Frontal cortex (tissue), 4 donors: ENCODE measurements at places on chromosomes 5 and 9. TPM values are rescaled to one million over a fixed set of nuclear protein-coding genes. Genes with fewer than 3 reads are reported as not detected.
A peak's percentile ranks its signal among the peaks of the same experiment; 100 is the strongest.

The SH3RF2 gene
- total RNA-seq, result under 0.01 TPM

The PCDHA4 gene
- 12.2 TPM for total RNA-seq

The IL31RA gene
- total RNA-seq, result not detected

The ANKRD31 gene
- 0.82 TPM for total RNA-seq

The PCDHB16 gene
- 5.3 TPM for total RNA-seq

The BAAT gene
- total RNA-seq, result under 0.01 TPM

The CCIN gene
- not detected for total RNA-seq

The SPATA31D4 gene
- not detected for total RNA-seq

The ANXA1 gene
- total RNA-seq, result 8.2 TPM

The PLEKHG4B gene
- total RNA-seq, result 3.7 TPM

The FRRS1L gene
- 66.9 TPM for total RNA-seq

The FABP6 gene
- total RNA-seq, result 4.5 TPM

The TGFBI gene
- total RNA-seq, result 4.9 TPM

The QRFP gene
- total RNA-seq, result under 0.01 TPM

DNA sequence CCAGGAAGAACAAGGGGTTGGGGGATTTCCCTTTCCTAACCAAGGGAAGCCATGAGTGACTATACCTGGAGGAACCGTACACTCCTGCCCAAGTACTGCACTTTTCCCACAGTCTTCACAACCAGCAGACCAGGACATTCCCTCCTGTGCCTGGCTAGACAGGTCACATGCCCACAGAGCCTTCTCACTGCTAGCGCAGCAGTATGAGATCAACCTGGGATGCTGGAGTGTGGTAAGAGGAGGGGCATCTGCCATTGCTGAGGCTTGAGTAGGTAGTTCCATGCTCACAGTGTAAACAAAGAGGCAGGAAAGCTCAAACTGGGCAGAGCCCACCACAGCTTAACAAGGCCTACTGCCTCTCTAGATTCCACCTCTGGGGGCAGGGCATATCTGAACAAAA lies 35.9 kb downstream of the SAXO1 start:
- no peak for DNase-seq

DNA sequence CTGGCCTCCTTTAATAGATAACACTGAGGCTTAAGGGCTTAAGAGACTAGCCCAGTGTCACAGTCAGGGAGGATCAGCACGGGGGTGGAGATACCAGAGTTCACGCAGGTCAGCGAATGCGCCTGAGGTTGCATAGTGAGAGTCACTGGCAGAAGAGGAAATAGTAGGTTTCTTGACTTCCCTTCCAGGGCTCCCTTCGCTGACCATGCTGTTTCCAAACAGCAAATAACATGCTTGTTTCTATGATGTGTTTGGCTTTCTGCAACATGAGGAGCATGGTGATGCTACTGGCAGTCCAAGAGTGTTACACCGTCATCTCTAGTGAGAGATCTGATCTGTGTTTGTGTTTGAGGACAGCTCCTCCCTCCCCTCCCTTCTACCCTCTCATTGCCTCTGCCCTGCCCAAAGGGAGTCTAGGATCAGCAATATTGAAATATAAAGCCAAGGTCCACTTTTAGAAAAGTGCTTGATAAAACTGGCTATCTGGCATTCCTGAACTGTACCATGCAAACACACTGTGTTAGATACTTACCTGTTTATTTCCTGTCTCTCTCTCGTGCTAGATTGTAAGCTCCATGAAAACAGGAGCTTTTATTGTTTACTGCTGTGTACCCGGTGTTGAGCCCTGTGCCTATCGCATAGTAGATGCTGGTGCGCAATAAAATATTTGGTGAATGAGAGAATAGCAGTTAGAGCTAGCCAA lies 12.3 kb downstream of the TLE4 start:
- no peak for DNase-seq

DNA sequence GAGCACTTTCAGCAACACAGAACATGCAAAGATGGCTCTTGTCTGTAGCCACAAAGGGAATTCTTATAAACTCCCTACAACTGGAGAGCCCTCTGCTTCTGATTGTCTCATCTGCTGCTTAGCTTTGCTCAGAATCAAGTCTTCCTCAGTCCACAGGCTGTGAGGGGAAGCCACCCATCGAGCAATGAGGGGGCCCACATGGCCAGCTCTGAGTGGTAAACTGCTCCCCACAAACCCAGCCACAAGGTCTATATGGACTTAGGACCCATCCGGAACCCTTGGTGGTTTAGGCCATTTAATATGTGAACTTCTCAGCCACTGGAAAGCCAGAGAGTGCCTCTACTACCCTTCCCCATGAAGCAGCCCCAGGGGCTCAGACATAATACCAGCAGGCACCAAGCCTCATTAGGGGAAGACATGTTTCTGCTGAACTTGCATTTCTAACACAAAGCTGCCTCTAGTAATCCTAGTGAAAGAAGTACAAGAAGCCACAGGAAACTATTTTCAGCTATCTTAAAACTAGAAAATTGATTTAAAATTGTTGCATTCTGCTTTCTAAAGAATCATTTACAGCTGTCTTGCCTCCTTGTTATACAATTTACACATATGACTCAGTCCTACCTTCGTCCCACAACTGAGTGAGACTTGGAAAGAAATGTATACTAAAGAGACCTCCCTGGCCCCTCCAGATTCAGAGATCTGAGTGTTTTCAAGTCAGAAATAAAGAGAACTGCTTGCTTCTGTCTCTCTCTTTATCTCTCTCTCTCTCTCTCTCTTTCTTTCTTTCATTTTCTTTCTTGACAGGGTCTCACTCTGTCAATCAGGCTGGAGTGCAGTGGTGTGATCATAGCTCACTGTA lies 90.2 kb downstream of the ESM1 start:
- no peak for DNase-seq

DNA sequence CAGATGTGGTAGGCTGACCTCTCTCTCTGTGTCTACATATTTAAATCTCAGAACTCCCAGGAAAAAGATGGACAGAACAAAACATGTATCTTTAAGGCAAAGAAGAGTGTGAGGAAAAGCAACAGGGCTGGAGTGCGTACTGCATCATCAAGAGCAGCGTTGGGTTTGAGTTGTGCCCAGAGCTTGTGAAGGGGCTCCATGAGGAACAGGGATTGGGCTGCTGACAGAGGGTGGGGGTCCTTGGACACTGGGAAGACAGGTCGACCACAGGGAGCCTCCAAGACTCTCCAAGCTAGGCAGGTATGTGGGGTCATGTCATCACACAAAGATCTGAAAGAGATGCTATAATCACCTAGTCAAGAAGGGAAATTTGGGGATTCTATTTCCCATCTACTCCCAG lies 309.9 kb downstream of the IRX1 start:
- no peak for DNase-seq

- DNase-seq, result no peak
Measured at GRCh38 chr5:25295067-25295466, 650.3 kb upstream of the CDH10 start.

DNA sequence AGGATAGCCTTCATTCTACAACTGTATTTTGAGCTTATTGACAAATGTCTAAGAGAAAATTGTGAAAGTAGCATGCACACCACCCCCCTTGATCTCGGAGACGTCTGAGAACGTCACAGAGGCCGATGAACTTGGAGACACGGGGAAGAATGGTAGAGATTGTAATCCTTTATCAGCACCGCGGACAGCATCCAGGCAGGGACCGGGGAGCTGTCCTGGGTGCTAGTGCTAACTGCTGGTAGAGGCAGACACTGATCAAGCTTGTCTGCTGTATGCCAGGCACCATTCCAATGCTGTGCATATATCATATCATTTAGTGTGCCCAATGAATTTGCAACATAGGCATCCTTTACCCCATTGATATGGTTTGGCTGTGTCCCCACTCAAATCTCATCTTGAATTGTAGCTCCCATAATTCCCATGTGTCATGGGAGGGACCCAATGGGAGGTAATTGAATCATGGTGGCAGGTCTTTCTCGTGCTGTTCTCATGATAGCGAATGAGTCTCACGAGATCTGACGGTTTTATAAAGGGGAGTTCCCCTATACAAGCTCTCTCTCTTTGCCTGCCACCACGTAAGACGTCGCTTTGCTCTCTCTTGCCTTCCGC lies 98.8 kb downstream of the LHX2 start:
- peak; percentile 62 for DNase-seq

DNA sequence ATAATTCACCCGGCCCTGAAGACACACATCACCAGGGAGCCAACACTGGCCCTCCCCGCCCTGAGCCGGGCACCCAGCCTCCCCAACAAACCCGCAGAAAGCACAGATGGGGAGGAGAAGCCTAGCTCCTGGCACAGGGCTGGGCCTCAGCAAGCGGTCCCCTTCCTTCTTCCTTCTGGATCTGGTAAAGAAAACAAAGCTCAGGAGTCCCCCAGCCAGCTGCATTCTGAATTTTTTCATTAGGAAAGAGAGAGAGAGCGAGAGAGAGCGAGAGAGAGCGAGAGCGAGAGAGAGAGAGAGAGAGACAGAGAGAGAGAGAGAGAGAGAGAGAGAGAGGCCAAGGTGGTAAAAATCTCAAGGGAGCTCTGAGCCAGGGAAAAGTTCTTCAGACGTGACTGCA lies 195.7 kb downstream of the CRB2 start:
- DNase-seq, result no peak

- DNase-seq, result no peak
Measured at GRCh38 chr5:115402822-115403577, 106.5 kb upstream of the CCDC112 start.

DNA sequence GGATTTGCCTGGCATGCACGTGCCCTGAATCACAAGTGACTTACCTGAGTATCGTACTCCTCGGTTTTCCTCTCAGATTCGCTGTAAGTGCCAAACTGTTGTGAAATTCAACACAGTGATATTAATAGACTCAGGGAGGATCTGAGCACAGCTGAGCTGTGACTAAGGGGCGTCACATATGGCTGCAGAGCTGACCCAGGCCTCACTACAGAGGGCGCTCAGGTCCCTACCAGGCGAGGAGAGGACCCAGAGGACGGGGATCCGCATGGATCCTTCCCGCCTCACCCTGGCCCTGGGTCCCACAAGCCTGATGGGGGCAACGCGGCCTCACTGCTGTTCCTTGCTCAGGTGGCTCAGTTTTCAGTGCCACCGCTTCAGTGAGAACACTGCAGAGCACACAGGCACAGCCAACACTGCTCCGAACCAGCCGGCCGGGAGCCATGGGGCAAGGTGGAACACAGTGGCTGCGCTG lies 20.1 kb downstream of the CLPTM1L start:
- no peak for DNase-seq

- no peak for DNase-seq
Measured at GRCh38 chr9:134222018-134222573, 57.7 kb upstream of the RNU6ATAC start.

- no peak for DNase-seq
Measured at GRCh38 chr5:108461628-108462367, 79.9 kb upstream of the FBXL17 start.

- no peak for DNase-seq
Measured at GRCh38 chr9:109863961-109864360, 84.0 kb downstream of the PALM2AKAP2 start.

DNA sequence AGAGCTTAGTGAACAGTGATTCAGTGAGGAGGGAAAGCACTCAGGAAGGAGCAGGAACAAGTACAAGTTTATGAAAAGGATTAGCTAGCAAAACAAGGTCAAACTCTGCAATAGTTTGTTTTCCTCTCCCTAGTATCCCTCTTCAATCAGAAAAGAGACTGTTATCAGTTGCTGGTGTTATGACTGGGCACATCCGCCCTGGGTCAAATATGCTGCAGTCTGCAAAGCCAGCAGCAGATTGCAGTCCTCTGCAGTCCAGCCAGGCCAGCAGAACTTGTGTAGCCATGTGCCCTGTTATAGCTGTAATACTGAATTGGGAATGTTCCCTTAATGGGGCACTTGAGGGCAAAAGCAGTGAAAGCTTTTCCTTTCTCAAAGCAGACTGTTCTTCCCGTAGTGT lies 12.0 kb downstream of the PCDHAC2 start:
- no peak for DNase-seq

- DNase-seq, result no peak
Measured at GRCh38 chr9:95441081-95441480, 75.7 kb downstream of the PTCH1 start.

- no peak for DNase-seq
Measured at GRCh38 chr5:82142928-82143577, 135.1 kb downstream of the RPS23 start.

DNA sequence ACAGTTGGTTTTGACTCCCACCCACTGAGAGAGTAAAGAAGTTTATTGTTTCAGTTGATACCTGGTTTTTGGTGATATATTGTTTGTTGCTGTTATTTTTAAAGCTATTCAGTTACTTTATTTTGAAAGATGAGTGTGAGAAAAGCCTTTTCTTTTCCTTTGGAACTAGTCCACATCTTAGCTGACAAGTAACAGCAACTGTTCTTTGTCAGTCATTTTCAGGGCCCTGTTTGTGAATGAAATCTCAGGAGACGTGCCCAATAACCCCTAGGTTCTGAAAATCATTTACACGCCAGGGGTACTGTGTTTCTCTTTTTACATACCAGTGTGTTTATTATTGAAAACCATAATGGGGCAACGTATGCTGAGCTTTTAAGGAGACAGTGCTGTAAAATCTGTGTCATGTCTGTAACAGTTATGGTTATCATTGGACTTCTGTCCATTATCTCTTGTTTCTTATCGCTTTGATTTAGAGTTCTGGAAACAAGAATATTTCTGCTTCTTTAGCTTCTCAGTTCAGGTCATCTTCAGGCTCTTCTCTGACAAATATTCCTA lies 75.0 kb downstream of the LIX1 start:
- DNase-seq, result no peak

- peak; percentile 55 for DNase-seq
Measured at GRCh38 chr9:92760070-92760469, 4.6 kb downstream of the BICD2 start.

- no peak for DNase-seq
Measured at GRCh38 chr5:7068899-7069298, 327.0 kb upstream of the ADCY2 start.

DNA sequence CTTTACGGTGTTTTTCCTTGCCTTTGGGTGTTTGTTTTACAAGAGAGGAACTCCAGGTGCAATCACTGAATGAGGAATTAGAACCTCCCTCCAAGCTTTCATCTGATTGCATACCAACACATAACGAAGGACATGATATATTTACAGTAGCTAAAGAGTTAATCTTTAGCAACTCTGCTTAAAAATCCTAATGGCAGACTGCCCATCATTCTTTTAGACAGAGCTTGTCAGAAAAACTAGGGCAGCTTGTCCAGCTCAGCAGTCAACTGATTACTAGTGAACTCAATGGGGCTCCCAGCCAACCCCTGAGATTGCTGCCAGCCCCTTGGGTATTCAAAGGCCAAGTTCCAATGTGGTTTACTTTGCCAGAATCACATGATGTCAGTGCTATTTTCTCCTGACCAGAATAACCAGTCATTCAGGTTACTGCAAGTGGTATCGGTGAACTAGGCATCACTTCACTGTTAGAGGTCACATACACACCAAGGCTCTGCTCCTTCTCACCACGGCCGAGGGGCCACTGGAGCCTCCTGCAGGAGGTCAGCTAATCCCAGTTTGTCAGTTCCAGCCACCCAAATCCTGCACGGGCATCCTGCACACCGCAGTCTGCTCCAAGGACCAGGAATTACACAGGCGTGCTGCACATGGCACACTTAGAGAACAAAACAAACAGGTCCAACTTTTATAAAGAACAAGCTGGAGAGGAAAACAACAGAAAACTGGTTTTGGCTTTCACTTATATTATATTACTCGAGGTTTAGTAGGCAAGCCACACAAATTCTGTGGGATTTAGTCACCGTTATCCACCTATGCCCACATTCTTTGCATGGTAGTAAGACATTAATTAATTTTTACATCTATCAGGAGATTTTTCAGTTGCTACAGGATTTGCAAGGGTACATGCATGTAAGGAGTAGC lies 62.5 kb downstream of the NFIB start:
- peak; percentile 6 for DNase-seq

- DNase-seq, result no peak
Measured at GRCh38 chr5:102659151-102659550, 96.0 kb upstream of the PAM start.
